ENCODE measurements at places on chromosomes 13 and 19. TPM values are rescaled to one million over a fixed set of nuclear protein-coding genes. Genes with fewer than 3 reads are reported as not detected.

The ZNF415 gene
- 31.7 TPM for total RNA-seq

The MYH14 gene
- 0.98 TPM for total RNA-seq

The ZNF433 gene
- total RNA-seq, result 19.7 TPM

The SLC25A41 gene
- 0.98 TPM for total RNA-seq

The LRRC8E gene
- under 0.01 TPM for total RNA-seq

The ZNF473 gene
- 9.1 TPM for total RNA-seq

The ZNF525 gene
- total RNA-seq, result 17.0 TPM

The UHRF1 gene
- 4.7 TPM for total RNA-seq

The ZNF77 gene
- total RNA-seq, result 4.7 TPM

The ONECUT3 gene
- not detected for total RNA-seq

The IZUMO4 gene
- 3.0 TPM for total RNA-seq

The CYP4F2 gene
- not detected for total RNA-seq

The PSG3 gene
- not detected for total RNA-seq

The NAPSA gene
- total RNA-seq, result 0.25 TPM

The NXNL1 gene
- total RNA-seq, result not detected

The CD22 gene
- total RNA-seq, result not detected

The DLL3 gene
- 14.3 TPM for total RNA-seq

The ZNF728 gene
- total RNA-seq, result under 0.01 TPM

The LSM7 gene
- total RNA-seq, result 70.3 TPM

The ZNF440 gene
- total RNA-seq, result 14.3 TPM

The LRRC25 gene
- total RNA-seq, result 0.25 TPM

The FXYD1 gene
- total RNA-seq, result 0.74 TPM

The TEX29 gene
- not detected for total RNA-seq

The RFX2 gene
- 3.7 TPM for total RNA-seq

The SPACA4 gene
- not detected for total RNA-seq

The KLK14 gene
- not detected for total RNA-seq

The KIRREL2 gene
- 0.74 TPM for total RNA-seq

Data from temporal lobe (tissue), 4 donors.